ENCODE measurements at places on chromosomes 11 and 22.

- H3K4me1 ChIP-seq = peaks cover 25% of the 10 kb centered on the region
- H3K27ac ChIP-seq = no peak overlapping the region
- peaks cover 3% of the 10 kb centered on the region for H3K36me3 ChIP-seq
- no peak for DNase-seq
Observed at GRCh38 chr22:25023879-25024278, 71.4 kb downstream of the KIAA1671 start.

DNA sequence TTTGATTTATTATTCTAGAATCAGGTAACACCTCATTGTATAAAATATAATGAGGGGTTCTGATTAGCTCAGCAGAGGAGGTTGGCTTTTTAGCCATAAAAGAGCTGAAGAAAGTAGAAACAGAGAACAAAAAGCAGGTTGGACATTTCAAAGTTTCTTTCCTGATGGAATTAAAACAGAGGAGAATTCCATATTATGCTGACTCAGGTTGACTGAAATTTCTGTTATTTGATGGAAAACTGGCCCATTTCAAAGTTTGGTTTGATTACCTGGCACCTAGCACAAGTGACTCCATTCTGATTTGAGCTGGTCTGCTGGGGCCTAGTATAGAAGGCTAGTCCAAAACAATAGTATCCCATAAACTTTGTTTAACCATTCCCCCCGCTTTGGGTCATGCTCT, 24.9 kb downstream of the OR56B4 start:
- no peaks in the 10 kb centered on the region for H3K4me1 ChIP-seq
- no peaks in the 10 kb centered on the region for H3K27me3 ChIP-seq
- DNase-seq = no peak

GRCh38 chr11:45264839-45265515, 21.2 kb downstream of the SYT13 start:
- H3K4me3 ChIP-seq = no peak overlapping the region
- DNase-seq = no peak
- H3K27me3 ChIP-seq = no peaks in the 10 kb centered on the region

GRCh38 chr11:70876685-70877084, 375.7 kb downstream of the SHANK2 start:
- H3K27ac ChIP-seq = no peak overlapping the region
- no peaks in the 10 kb centered on the region for H3K4me1 ChIP-seq
- DNase-seq = no peak
- H3K4me3 ChIP-seq = no peak overlapping the region

GRCh38 chr11:44463751-44464150, 101.7 kb upstream of the CD82 start:
- DNase-seq = no peak
- peaks cover 37% of the 10 kb centered on the region for H3K27me3 ChIP-seq
- H3K4me3 ChIP-seq = no peak overlapping the region
- H3K36me3 ChIP-seq = no peaks in the 10 kb centered on the region
- no peak overlapping the region for H3K27ac ChIP-seq
